Hepatic stellate cell (primary cell): ENCODE measurements at places on chromosomes 7 and 10.

DNA sequence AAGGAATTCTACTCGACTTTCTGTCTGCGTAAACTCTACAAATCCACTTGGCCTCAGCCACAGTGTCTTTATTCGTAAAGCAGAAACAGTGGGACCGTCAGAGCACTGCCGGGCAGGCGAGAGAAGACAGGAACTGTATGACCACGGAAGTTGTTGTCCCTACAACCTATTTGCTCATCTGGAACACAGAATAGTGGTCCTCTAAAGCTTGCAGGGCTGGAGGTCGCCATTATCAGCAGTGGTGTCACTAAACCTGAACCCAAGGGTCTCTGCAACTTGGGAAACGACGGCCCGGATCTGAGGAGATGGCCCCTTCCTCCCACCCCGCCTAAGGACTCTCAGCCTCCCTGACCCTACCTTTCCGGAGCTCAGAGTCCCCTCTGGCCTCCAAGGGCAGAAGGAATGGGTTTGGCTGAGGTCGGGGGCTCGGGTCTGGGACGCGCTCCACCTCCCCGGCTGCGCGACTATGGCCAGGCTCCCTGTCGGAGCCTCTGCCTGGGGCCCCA lies 442 bp downstream of the STYXL1 start:
- peak; percentile 22 for DNase-seq

DNA sequence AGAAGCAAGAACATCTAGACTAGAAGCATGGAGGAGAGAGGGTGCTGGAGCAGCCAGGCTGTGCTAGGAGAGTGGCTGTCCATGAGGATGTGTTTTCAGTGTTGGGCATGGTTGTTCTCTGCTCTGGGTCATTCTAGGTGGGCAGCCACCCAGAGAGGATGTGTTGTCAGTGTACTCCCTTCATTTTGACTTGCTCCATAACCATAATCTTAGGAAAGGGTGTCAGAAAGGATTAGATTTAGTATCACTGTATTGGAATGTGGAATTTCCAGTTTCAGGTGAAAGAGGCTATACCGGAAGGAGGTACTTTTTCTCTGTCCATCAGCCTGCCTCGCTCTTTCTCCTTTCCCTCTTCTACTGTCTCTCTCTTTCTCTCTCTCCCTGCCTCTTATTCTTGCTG lies 474.5 kb upstream of the PODXL start:
- no peak for DNase-seq

- no peak for DNase-seq
Observed at GRCh38 chr10:29588629-29589421, 45.9 kb downstream of the SVIL start.

DNA sequence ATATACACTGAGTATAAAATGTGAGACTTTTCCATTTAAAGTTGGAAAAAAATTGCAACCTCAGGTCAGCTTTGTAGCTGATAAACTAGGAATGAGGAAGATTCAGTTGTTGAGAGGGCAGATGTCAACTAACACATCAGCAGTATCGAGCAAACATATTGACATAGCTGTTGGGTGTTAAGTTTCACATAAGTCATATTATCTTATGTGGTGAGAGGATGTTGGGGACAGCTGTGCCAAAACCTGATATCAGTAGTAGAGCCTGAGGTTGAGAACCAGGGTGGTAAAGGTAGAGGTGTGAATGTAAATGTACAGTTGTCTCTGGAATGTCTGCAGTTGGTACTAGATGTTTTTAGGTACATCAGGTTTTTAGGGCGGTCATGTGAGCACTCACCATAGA lies 5.0 kb downstream of the ZRANB1 start:
- no peak for DNase-seq

DNA sequence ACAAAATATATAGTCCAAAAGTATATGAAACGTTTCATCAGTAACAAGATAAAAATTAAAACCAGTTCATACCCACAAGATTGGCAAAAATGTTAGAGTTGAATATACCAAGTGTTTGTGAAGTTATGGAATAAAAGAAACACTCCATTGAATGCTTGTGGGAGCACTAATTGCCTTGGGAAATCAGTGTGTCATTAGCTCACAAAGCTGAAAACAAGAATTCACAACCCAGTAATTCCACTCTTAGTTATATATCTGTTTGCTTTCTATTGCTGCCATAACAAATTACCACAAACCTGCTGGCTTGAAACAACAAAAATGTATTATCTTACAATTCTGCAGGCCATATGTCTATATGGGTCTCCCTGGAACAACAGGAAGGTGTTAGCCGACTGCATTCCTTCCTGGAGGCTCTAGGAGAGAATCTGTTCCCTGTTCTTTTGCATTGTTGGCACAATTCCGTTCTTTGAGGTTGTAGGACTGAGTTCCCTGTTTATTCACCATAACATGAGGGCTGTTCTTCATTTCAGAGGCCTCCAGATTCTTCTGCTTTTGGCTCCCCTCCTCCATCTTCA lies 45.7 kb downstream of the SEM1 start:
- DNase-seq: no peak

- peak; percentile 97 for DNase-seq
Observed at GRCh38 chr7:1537535-1538412, 7.3 kb downstream of the MAFK start.

- no peak for DNase-seq
Observed at GRCh38 chr10:127125331-127125730, 71.1 kb downstream of the INSYN2A start.

DNA sequence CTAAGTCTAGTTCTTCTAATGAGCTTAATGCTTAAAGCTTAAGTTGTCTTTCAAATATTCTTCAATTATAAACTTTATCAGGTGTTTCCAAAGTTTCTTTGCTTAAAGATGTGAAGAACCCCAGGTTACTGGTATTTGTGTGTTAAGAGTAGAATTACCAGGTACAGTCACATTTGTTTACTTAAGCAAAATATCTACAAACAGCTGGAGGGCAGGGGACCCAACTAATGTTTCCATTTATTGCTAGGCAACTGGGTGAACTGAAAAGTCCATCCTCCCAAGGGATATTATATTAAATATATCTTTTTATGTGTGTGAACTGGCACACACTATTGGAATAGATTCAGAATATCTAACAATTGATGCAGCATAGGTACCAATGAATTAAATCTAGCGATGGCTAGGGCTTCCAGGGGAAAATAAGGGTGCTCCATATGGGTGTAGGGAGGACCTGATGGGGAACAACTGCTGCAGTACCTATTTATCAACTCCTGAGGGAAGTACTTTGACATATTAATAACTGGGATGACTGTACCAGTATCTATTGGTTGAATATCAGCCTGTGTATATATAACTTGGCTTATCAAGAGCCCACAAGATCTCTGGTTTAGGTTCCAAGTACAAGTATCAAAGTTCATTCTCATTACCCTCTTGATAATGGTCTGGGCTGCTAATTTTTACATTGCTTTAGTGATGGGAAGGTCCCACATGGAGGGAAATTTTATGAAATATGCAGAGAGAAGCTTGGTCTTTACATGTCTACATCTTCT lies 10.3 kb upstream of the AGR3 start:
- DNase-seq: no peak

DNA sequence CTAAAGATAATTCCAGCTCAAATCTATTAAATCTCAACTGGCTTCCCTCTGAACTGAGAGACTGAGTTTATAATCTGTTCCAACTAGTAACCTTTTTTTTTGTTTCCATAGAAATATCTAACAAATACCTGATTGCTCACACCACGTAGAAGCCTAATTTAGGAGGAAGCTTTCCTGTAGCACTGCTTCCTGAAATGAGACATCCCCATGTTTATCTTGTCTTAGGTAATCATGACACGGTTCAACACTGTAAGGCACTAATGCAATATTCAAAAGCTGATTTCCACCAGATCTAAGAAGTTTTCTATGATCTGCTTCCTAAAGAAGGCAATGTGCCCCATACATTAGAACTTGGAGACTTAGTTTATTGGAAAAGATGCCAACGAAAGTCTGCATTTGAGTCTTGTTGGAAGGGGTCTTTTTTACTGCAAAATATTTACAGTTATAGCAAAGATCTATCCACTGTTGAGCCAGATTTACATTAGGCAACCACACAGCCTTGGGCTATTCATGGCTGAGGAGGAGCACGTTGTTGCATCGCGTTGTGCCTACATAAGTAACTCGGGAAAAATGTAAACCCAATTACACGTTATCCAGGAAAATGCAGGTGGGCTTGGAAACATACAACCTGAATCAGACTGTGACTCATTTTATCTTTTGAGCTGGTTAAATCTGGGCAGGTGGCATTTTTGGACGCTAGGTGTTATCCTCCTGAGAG lies 66.3 kb downstream of the VIPR2 start:
- no peak for DNase-seq

DNA sequence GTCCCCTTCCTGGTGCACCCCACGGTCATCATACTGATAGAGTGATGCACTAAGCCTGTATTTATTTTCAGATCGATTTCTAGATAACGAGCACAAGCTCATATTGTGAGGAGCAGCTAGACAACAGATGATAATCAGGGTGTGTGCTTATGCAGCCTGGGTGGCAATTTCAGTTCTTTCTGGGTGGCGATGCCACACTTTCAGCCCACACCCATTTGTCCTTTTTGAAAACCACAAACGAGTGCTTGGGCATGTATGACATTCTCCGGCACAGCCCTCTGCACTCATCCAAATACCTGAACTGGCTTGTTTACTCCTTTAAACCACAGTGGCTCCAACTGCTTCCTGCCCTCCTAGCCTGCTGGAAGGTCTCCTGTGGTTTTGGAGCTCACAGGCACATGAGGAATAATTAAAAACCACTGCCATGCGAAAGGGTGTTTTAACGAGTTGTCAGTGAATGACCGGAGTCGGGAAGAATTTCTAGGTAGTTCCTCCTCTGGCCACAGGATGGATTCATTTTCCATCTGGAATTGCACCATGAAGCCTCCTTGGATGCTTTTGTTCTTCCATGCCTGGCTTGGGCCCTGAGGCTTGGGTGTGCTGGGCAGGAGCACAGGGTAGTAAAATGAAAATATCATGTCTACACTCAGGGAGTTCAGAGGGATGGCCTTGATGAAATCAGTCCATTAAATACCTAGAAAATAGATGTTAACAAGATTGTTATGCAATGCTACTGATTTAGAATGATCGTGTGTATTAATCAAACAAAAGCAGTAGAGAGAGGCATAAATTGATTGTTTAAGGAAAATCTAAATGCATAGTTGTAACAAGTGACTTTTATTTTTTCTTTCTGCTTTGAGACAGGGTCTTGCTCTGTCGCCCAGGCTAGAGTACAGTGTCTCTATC lies 52.4 kb upstream of the ITGB1 start:
- peak; percentile 51 for DNase-seq
